ENCODE measurements at places on chromosomes 12 and 14.

- DNase-seq: no peak
Observed at GRCh38 chr14:54646626-54647025, 79.7 kb downstream of the SAMD4A start.

DNA sequence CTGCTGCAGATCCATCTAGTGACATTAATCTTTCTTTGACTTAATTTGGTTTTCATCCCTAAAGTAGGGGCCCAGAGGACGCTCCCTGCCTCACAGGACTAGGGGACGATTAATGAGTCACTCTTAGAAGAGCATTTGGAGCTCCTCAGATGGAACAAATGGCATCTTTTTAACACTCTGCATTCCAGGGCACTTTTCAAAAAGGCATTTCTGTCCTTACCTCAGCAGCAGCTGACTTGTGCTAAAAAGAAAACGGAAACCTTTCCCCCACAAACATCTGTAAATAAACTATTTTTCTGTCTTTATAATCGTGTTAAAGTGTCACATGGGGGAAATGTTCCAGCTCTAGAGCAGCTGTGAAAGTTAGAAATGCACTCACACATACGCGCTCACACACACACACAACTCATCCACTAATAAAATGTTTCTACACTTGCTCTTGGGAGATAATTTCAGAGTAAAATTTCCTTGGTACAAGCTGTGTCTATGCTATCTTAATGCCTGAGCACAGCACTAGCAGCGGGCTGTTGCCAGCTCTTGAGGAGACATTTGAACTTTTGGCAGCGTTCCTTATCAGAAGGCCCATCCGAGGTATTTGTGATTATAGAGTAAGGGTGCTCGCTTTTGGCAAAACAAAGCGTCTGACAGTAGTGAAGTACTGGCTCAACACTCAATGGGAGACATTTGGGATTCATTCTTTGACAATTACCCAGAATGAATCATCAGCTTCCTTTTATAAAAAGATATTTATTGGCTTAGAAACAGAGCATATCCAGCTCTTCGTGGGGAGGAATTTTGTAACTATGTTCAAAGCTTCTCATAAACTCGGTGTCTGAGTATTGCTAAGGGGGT is 141.3 kb downstream of the PLXNC1 start:
- no peak for DNase-seq

DNA sequence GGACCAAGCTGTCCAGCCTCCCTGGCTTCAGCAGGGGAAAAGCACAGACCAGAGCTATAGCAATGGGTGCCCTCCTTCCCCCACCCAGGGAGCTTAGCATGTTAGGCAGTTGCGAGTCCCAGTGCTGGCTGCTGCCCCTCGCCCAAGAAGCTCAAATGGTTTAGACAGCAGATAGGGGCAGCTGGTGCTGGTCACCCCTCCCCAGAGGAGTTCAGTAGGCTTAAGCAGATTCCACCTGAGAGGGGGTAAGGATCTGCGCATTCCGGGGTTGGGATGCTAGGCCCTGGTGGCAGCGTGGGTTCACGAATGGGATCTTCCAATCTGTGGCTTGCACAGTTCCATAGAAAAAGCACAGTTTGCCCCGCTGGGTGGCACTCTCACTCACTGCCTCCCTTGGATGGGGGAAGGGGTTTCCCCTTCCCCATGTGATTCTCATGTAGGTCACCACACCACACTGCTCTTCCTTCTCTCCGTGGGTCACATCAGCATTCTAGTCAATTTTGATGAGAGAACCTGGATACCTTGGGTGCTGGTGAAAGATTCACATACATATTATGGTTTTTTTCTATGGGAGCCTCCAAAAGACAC is 665.6 kb downstream of the C12orf50 start:
- DNase-seq: no peak

DNA sequence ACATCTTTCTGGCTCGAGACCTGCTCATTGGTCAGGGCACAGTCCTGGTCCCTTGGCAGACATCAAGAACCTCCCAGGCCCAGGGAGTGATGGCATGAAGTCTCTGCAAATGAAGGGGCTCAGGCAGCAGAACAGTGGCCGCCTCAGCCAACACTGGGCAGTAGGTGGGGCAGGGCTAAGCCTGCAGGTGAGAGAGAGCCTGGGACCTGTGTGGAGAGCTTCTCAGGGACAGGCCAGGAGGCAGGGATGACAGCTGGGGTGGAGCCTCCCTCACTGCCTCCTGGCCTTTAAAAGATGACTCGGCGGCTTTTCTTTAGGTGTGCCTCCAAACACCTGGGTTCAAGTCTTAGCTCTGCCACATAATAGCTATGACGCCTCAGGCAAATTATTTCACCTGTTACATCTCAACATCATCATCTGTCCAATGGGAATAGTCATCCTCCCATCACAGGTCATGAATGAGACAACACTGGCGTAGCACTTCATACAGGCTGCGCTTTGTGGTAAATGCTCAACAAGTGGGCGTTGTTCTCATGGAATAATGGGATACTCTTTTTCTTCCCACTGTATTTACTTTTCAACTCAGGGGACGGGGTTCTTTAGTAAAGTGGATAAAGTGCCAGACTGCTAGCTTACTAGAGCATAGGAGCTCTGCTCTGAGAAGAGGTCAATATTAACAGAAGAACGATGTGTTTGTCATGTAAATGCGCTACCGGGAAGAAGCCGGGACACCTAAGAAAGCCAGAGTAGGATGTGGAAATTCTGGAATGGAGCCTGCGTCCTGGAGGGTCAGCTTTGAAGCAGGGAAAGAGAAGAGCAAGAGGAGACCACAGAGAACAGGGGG is 277.4 kb downstream of the FOXN3 start:
- no peak for DNase-seq

GRCh38 chr12:39622306-39622705 is 2.7 kb upstream of the ABCD2 start:
- no peak for DNase-seq

DNA sequence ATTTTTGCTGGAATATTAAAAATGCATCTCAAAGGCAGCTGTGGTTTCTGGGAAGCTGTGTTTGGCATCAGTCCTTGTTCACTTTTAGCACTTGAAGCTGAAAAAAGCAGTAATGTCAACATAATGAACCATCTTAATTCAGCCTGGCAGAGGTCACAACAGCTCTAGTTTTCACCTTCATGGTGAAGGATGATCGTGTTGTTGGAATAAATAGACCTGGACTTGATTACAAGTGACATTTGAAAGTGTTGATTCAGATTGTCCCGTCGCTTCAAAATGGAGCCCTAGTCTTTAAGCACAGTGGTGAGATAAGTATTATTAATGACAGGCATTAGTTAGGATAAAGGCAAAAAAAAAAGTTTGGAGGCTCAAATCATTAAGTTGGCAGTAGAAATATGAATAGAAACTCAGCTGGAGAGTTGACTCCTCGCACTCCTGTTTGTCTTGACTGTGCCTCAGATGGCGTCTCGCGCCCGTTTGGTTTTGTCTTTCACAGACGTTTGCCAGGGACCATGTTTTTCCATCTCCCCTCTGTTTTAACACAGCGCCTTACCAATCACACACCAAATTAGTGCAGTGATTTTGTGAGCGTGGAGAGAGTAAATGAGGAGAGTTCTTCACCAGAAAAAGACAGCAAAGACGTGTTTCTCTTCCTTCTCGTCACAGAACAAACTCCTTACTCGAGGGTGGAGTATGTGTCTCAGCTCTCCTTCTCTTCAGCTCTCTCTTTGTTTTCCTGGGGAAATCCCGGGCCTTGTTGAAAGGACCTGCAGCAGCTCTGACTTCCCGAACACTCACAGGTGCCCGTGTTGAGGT is 53.4 kb upstream of the MMP17 start:
- no peak for DNase-seq

- no peak for DNase-seq
Observed at GRCh38 chr12:66235626-66236281, 46.7 kb downstream of the IRAK3 start.

DNA sequence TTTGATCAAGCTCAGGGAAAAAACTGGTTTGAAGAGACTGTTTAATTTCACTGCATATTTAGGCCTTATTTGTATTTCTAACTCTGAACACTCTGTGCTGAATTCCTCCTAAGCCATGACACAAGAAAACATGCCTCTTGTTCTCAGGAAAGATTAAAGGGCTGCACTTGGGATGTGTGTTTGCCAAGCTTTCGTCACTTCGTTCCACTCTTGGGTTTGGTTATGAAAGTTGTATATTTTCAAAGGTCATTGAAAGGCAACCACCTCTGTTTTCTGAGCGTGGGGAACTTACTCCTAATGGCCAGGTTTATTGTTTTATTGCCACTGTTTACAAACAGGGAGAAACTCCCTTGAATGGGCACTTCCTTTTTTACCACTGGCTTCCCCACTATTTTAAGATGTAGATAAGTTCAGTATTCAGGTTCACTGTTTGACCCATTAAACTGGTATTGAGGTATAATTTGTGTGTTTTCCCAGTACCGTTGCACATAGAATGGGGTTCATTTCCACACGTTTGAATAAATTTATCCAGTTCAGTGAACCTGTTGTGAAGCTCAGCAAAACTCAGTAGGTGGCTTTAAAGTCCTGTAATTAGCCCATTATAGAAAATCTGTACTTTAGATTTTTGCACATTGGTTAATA is 65.3 kb downstream of the NKX2-1 start:
- no peak for DNase-seq

GRCh38 chr12:15545334-15545733 is 223.0 kb downstream of the PTPRO start:
- no peak for DNase-seq

- no peak for DNase-seq
Observed at GRCh38 chr12:26767116-26767515, 65.9 kb downstream of the ITPR2 start.

GRCh38 chr14:54259821-54260220 is 137.0 kb upstream of the CDKN3 start:
- DNase-seq: no peak
